ENCODE measurements at places on chromosomes 2 and 18.
A peak's percentile ranks its signal among the peaks of the same experiment; 100 is the strongest.

DNA sequence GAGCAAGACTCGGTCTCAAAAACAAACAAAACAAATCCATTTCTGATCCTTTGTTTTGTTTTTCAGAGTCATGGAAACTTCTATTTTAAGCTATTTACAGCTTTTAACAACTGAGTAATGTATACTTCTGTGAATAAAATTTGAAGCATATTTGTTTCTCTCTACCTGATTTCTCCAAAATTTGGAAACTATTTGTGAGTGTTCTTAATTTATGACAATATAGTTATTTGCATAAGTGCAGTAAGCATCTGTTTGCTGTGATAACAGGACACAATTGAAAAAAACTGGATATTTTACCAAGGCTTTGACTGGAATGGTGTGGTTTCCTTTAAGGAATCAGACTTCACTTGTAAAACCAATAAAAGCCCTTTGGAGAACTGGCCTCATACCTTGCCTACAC is 53.3 kb upstream of the GULP1 start:
- no peak for DNase-seq

DNA sequence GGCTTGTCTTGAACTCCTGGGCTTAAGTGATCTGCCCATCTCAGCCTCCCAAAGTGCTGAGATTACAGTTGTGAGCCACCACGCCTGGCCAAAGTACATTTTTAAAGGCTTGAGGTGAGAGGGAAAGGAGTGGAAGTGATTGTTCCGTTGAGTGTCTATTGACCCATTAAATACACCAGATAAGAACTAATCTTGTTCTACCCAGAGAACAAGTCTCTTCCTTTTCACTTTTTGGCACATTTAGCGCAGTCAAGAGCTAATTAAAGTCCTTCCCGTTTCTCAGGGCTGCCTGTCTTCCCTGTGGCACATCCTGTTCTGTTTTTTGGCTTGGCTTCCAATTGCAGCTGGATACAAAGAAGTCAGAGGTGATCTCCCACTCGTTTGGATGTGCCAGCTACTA is 172.3 kb downstream of the ALPK2 start:
- DNase-seq, result no peak

GRCh38 chr2:187574969-187575750 is 20.9 kb upstream of the TFPI start:
- DNase-seq, result no peak

- DNase-seq, result no peak
These were observed 117.1 kb downstream of the ZFP36L2 start for GRCh38 chr2:43109261-43109743.

DNA sequence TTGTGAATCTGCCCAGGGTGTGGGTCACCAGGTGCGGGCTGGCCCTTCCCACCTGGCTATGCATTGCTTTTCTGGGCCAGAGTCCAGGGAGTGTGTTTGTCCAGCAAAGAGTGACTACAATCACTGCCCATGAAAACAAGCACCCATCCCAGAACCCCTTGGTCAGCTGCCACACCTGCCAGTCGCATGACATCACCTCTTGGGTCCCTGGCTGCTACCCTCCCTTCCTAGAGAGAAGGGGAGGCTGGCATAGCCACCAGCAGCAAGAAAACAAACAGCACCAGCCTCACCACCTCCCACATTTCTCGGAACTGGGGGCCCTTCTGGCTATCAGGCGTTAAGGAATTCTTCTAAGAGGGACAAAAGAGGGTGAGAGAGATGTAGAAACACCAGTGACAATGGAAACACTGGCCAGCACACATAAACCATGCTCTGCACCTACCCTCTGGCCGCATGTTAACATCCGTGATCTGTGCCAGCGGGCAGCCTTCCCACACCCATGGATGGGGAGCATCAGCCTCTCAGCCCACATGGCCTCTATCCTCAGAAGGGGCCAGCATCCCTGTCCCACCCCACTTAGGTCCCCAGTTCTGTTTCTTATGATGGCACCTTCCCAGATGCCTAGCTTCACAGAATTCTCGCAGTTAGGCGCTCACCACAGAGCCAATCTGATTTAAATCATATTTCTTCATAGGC is 109.7 kb upstream of the GLI2 start:
- DNase-seq, result no peak

GRCh38 chr2:75224636-75225094 is 25.3 kb upstream of the TACR1 start:
- DNase-seq, result no peak

- no peak for DNase-seq
These were observed 218.3 kb upstream of the FBXO11 start for GRCh38 chr2:48124592-48124991.

DNA sequence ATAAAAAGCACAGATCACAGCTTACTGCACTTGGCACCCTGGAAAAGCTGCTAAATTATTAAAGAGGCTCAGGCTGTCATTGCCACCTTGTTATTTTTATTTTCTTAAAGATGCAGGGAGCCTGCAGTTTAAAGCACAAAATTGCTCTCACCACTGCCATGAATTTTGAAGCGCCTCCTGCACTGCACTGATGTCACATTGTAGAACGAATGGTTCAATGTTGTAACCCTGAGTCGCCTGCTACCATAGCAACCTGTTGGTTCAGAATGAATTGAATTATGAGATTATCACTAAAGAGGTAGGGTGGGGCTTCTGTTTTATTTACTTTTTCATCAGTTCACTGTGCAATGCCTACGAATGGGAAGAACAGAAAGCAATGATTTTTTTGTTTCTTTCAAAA is 16.5 kb downstream of the SCG2 start:
- no peak for DNase-seq

GRCh38 chr18:61530681-61531080 is 197.5 kb downstream of the CDH20 start:
- no peak for DNase-seq

DNA sequence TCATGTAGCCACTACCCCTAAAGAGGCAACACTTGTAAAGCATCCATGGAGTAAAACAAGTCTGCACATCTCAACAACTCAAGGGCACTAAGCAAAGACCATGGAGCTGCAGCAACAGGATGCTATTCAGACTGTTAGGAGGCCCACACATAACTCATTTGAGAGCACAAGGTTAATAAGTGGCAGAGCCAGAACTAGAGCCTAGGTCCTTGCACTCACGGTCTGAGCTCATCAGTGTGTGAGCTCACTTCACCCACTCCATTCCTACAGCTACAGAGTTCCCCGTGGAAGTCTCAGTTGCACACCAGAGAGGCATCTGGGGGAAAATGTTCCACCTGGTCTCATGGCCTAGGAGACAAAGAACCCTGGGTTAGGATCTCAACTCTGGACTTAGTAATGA is 35.0 kb downstream of the TTC32 start:
- DNase-seq, result no peak

- no peak for DNase-seq
These were observed 4.0 kb downstream of the CYP26B1 start for GRCh38 chr2:72143441-72144273.

GRCh38 chr2:134621939-134622705 is 96.7 kb downstream of the TMEM163 start:
- DNase-seq, result no peak

DNA sequence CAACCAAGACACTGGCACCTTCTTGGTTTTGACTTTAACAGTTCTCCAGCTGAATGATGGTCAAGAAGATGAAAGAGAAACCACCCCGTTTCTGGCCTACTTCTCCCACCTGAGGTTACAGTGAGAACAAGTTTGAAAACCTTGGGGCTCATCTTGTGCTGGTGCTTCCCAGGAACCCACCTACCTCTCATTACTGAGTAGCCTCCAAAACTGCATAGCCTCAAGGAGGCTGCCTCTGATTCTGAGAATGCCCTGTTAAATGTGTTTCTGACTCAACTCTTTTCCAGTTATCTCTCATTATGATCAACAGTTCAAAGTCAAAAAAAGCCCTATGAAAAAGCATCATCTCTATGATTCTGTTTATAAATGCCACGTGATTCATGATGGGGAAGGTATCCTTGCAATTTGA is 121.9 kb downstream of the CACNB4 start:
- DNase-seq, result no peak

DNA sequence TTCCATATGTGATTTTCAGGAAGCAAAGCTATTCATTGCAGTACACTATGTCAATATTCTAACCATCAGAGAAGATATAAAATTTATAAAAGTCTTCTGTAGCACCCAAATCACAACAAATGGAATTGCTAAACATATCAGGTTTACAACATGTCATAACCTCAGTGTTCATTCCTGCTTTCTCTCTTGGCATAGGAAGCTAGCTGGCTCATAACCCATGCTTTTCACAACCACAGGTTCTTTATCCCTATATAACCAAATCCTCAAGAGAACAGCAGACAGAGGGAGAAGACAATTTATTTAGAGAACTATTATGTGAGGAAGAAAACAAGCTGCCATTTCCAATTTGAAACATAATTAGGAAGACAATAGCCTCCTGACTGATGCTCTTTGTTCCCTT is 997.0 kb upstream of the ACVR2A start:
- no peak for DNase-seq

DNA sequence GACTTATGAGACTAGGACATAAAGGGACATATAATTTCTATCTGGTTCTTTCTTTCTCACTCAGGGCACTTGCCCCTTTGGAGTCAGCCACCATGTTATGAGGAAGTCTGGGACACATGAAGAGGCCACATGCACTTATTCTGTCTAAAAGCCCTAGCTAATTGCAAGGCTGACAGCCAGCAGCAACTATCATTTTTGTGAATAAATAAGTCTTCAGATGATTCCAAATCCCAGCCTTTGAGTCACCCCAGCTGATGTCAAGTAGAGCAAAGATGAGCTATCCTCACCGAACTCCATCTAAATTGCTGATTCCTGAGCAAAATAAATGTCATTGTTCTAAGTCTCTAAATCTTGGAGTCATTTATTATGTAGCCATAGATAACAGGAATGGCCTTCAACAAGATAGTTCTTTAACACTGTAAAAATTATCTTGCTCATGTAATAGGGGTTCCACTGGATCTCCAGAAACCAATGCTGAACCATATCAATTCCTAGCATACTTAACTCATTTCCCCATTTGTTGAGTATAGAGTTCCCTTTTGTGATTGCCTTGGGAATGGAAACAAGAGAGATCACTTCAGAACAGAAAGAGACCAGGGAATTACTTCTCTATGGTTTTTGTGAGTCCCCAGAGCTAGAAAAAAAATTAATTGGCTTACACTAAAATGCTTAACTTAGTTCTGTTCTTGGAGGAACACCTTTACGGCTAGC is 50.6 kb upstream of the FN1 start:
- no peak for DNase-seq

- DNase-seq, result no peak
These were observed 214.5 kb downstream of the MCFD2 start for GRCh38 chr2:46701152-46701551.

GRCh38 chr2:218397820-218398436 is 1.7 kb upstream of the CTDSP1 start:
- DNase-seq, result peak; percentile 44

- DNase-seq, result no peak
These were observed 213.1 kb upstream of the CDH2 start for GRCh38 chr18:28390022-28390421.

DNA sequence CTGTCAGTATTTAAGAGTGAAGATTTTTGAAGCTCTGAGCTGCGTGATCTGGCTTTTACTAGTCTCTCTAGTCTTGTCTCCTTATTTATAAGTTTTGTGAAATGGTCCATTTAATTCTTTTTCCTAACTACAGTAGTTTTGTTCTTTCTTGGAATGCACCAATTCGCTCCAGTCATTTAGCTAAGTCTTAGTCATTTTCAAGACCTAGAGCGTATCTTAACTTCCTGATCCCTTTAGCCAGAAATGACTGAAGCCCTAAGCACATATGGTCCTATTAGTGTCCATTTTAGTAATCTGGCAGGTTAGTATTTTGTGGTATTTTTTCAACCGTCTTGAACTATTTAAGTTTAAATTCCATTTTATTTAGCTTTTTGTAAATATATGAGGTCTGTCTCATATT is 3.6 kb downstream of the BIRC6 start:
- DNase-seq, result no peak

DNA sequence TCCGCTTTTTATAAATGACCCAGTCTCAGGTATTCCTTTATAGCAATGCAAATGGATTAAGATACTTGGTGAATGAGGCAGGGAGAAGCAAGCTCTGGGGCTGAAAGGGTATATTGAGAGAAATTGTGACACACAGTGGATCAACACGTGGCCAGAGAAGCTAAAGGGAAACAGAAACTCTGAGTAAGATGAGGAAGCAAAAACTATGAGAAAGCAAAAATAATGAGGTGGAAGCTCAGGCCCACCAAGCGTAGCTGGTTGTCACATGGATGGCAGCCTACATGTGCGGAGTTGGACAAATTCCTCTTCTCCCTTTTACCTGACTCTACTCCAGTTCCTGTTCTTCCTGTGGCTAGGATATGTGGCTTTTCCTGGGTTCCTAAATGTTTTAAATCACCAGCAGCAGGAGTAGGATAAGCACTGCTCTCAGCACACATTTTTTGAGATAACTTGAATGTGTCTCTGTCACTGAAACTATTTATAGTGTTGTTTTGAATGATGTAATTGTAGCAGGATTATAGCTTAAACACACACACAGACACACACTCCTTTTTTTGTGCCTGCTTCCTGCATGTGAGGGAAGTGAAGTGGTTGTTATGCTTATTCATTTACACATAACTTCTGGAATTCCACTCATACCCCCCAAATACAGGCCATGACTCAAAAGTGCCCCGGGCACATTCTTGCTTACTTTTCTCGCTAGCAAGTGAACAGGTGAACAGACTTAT is 30.1 kb upstream of the EPC2 start:
- DNase-seq, result no peak

- DNase-seq, result no peak
These were observed 23.4 kb upstream of the BAZ2B start for GRCh38 chr2:159639712-159640111.

DNA sequence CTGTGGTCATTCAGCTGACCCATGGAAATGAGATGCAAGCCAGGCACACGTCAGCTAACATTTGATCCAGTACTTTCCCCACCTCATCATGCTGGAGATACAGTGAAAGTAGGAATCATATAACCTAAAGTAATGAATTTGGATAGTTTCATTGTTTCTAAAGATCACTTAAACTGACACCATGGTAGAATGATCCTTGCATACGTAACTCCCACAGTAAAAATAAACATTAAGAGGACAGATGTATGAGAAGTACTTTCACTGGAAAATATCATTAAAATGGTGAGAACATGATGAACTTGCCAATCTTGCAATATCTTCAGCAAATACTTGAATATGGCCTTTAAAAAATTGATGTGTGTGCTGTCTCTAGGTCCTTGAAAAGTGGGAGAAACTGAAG is 85.4 kb downstream of the MAIP1 start:
- DNase-seq, result no peak

DNA sequence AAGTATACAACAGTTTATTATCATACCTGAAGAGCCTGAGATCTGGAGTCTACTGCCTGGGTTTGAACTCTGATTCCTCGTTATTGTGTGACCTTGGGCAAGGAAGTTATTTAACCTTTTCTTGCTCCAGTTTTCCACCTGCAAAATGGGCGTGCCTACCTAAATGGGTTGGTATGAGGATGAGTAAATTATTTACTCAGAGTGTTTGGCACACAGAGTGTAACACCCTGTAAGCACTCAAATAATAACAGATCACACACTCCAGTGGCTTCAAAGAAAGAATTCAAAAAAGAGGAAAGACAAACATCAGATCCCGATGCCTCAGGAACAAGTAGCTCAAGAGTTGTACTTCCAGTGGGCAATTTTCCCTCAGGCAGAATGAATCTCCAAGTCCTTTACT is 2.4 kb downstream of the SRD5A2 start:
- no peak for DNase-seq

- no peak for DNase-seq
These were observed 22.8 kb downstream of the CRACDL start for GRCh38 chr2:98912957-98913915.

GRCh38 chr18:11454040-11454439 is 155.4 kb upstream of the SLC35G4 start:
- no peak for DNase-seq
